ENCODE measurements at places on chromosomes 13 and 19.

GRCh38 chr13:31204592-31204991 lies 4.8 kb downstream of the B3GLCT start:
- peak; percentile 71 for DNase-seq

DNA sequence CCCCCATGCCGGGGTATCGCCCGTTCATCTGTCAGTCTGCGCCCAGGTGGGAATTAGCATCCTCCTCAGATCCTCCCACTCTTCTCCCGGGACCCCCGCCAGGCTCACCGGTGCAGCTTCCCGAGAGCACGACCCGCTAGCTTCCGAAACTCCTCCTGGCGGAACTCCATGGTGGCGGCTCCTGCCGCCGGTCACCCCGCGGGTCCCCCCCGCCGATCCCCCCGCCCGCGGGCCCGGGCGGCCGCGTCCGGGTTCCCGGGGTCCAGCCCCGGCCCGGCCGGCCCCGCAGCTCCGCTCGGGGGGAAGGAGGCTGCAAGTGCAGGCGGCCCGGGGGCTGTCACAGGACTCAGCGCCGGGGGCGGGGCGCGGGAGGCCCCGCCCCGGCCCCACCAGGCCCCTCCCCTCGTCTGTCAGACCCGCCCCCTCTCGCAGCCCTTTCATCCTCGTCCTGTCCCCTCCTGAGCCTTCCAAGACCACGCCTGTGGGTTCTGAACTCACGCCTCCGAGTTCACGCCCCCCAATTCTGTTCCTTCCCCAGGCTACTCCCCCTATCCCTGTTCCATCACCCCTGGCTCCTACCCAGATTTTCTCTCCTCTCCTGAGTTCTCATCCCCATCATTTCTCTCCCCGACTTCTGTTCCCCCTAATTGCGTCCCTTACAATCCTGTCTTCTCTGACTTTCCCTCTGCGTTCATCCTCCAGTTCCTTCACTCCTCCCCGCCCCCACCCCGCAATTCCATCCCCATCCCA lies at the start of gene SLC17A7:
Gene SLC17A7 (minus strand): TSS at position 318 of the 750 bp plus-strand sequence. CDS start 148 bp downstream, at position 170.
- DNase-seq = peak; percentile 64

DNA sequence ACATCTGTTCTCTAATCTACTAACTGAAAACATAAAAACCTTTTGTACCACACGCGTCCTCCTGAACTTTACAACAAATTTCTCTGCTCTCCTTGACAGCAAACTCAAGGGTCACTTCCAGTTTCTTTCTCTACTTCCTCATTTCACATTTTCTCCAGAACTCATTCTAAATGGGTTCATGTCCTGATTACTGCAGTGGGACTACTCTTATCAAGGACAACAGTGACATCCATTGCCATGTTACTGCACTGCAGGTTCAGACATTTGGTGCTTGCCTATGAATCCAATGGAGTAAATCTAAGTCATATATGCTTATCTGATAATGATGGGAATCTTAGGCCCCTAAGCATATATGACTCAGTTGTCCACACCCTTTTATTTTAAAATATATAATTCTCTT lies 35.3 kb downstream of the FPR3 start:
- DNase-seq = no peak

DNA sequence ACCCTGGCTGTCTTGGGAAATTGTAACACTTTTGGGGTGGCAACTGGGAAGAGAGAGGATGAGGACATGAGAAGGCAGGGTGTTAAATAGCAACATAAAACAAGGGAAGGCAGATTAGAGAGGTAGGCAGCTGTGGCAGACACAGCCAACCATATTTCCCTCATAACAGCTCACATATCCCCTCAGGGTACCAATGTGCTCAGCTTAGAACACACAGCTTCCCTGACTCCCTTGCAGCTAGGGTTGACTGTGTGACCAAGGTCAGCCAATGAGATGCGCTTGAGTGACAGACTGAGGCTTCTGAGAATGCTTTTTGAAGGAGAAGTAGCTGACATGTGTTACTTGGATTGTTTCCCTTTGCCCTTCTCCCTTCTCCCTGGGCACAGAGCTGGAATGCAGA lies 28.8 kb upstream of the SPATA13 start:
- DNase-seq = no peak

DNA sequence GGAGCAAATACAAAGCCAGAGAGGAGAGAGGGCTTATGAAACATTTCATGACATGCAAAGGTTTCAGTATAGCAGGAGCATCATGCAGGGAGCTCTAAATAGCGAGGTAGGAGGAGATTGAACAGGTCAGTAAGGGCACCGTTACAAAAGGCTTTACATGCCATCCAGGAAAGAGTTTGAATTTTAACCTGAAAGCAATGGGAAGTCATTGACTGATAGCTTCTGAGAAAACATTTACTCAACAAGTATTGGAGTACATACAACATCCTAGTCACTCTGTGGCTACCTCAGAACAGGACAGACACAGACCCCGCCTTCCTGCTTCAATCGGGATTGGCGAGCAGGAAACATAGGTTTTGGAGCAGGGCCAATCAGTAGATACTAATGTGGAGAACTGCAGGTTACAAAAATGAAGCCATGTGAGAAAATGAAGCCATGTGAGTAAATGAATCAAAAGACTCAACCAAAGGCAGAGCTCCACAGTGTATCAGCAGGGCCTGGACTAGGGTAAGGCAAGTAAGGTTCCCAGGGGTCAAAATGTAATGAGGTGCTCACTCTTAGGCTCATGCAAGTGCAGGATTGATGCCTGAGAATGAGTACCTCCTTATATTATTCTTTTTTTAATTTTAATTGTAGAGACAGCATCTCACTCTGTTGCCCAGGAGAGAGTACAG lies 46.8 kb upstream of the FNDC3A start:
- DNase-seq = no peak

DNA sequence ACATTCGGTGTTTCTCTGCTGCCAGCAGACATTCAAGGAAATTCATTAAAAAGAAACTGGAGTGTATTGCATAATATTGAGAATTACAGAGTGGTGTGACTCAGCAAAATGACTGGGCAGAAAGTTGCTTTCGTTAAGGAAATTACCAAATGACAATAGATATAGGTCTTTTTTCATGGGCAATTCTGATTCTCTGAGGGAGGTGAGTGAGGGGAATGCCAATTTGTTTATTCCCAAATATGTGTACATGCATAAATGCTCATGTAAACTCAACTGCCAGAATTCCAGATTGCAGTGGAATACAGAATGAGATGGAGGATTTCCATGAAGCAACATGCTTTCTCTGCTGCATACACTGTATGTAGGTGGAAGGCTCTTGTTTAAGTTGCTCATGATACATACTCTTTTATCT lies 1730.1 kb downstream of the SLITRK5 start:
- DNase-seq = peak; percentile 44

DNA sequence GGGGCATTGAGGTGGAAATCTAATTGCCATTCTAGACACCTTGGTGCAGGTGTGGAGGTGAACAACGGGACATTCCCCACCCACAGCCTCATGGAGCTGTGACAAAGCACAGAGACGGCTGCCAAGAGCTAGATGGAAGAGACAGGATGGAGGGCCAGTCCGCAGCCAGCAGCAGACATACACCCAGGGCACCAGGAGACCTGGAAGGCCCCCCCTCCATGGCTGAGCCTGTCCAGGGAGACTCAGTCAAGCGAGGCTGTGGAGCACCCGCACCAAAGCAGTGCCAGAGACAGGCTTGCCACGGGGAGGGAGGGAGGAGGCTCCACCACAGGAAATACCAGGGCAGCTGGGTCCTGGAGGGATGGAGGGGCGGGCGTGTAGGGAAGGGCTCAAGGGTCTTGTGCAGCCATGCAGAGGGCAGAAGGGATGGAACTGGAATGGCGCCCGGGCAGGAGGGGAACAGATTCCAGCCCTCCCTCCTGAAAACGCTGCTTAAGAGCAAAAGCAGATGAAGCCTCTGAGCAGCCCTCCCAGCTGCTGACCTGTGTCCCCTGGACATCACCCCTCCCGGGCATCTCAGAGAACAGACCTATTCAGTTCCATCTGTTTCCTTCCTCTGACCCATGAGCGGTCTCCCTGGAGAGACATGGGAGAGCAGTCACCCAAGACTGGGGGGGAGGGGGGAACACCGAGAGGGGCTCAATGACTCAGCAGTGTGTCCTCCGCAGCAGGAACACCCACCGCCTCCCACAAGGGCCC lies 14.4 kb downstream of the EPS15L1 start:
- DNase-seq = peak; percentile 63

DNA sequence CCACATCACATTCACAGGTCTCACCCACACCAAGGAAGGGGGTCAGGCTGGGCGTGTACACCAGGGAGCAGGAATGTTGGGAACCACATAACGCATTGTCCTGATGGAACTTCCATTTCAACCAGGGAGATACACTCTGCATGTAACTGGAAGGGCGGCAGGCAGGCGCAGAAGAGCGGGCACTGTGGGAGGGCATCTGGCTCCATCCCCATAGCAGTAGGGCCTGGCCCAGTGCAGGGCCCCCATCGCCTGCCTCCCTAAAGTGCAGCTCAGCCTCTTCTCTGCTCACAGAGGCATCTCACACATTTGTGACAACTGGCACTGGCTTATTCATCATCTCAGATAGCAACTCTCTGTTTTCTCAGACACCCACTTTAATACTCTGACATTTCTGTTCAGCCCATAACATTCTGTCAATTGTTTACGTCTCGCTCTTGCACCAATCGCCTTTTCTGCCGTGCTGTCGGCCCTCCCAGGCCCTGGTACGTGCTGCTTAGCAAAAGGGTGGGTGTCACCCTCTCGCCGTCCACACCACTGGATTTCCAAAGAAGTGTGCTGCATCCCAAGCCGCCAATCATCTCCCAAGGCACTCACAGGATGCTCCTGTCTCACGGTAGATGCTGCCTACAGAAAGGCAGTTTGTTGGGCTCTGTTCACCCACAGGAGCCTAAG lies 353.3 kb upstream of the ZNF507 start:
- no peak for DNase-seq

DNA sequence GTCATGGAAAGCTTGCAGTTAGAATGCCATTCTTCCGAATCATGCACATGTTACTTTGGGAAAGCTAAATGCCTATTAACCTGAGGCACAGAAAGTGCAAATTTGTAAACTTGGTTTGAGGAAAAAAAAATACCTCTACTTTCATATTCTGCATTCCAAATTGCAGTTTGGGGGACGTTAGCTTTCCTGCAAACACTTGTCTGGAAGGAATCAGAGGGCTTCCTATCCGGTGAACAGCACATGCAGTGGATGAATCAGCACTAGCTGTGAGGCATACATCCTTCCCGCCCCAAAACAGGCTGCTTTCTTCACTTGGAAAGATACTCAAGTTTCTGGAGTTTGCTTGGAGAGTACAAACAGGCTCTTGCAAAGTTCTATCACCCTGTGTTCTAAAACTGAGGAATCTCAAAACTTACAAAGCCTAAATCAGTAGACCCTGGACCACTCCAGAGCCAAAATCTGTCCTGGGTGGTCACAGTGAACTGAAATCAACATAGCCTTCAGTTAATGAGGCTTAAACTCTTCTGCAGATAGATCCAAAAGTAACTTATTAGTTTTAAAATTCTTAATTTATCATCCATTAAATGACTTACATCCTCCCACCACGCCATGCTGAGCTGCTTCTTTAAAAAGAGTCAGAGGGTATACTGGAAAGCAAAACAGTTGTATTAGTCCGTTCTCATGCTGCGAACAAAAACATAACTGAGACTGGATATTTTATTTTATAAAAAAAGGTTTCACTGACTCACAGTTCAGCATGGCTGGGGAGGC lies 802.3 kb upstream of the ARGLU1 start:
- peak; percentile 70 for DNase-seq

- no peak for DNase-seq
Observed at GRCh38 chr13:108707584-108707983, 78.2 kb downstream of the MYO16 start.

- DNase-seq = no peak
Observed at GRCh38 chr19:2678044-2678671, 24.3 kb downstream of the GNG7 start.

DNA sequence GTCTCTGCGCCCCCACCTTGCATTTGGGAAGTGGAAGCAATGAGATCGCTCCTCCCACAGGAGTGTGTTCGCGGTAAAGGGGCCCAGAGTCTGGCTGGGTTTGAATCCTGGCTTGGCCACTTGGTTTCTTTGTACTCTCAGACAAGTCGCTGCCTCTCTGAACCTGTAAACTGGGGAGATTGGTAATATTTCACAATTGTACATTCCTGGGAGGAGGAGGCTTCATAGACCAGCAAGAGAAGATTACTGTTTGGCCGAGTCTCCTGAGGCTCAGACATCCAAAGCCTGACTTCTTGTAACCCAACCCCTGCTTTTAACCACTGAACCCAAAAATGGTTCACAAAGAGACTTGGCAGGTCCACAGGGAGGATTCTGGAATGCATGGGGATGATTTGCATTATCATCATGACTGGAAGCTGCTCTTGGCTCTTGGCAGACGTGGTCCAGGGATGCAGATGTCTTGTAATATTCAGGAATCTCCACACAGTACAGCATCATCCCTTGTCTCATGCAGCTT lies 13.6 kb upstream of the STRN4 start:
- DNase-seq = peak; percentile 70

GRCh38 chr13:76223565-76223964 lies 587.4 kb downstream of the LMO7 start:
- no peak for DNase-seq

DNA sequence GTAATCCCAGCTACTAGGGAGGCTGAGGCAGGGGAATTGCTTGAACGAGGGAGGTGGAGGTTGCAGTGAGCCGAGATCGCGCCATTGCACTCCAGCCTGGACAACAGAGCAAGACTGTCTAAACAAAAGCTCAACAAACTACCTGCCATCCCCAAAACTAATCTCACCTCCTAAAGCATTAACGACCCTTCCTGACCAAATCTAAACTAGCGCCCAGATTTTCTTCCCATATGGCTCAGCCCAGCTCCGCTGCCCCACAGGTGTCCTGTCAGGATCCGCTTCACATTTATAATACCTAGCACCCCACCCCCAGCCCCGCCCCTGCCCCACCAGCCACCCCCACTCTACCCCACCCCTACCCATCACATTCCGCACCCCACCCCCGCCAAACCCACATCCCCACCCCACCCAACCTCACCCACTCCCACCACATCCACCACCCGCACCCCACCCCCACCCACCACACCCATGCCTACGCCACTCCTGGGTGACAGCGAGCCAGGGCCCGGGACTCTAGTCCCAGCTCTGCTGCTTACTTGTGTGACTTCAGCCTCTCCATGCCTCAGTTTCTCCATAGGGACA lies 599 bp downstream of the C19orf12 start:
- DNase-seq = no peak

DNA sequence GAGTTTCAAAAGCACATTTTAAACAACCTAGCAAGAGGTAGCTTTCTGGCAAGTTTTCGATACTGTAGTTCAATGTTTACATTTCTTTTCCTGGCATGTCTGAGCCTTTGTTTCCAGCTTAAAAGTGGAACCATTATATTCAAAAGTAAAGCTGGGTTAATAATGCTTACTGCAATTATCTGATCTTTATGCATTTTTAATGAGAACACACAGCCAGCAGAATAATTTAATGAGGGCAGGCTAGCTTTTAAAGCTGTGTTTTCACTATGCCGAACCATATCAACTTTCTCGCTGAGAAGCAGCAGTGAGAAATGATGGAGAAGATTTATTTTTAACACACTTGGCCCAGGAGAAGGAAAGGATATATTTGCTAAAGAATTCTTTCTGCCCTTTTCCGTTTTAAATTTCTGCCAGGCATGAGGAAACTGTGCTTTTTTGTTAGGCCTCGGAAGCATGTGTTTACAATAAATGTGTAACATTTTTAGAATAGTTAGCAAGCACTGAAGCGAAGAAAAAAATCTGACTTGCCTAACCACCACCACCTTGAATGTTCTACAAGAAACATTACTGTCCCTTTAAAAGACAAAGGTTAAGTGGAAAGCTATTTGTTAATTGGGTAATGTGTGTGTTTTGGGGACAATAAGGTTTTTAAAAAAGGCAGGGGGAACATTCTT lies 1.0 kb downstream of the MBNL2 start:
- no peak for DNase-seq

- DNase-seq = no peak
Observed at GRCh38 chr13:93116809-93117208, 109.8 kb upstream of the GPC6 start.
